Activated naive CD8-positive, alpha-beta T cell treated with anti-CD3 and anti-CD28 coated beads, Interleukin-2, amount 50 U/mL, for 24 hours (primary cell): ENCODE measurements at places on chromosomes 3 and 15.

GRCh38 chr3:87350367-87351199 lies 74.2 kb upstream of the POU1F1 start:
- no peak overlapping the region for H3K4me3 ChIP-seq
- no peaks in the 10 kb centered on the region for H3K36me3 ChIP-seq
- H3K4me1 ChIP-seq: no peaks in the 10 kb centered on the region

GRCh38 chr3:149299938-149300801 lies 33.3 kb downstream of the TM4SF18 start:
- H3K27ac ChIP-seq: no peak overlapping the region
- H3K4me3 ChIP-seq: no peak overlapping the region

DNA sequence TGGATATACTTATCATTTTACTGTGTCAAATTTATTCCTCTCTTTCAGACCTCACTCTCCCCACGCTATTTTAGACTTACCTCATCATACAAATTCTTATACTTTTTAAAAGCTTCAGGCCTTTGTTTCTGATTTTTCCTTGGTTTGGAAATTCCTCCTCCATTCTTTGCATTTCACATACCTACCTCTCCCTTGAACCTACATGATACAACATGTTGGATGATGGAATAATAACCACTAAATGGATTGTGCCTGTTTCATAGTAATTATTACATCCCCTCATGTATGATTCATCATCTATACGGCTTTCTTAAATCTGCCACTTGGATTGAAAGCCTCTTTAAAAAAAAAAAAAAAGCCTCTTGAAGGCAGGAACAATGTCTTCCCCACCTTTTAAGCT lies 24.6 kb downstream of the TRIP4 start:
- peaks cover 44% of the 10 kb centered on the region for H3K36me3 ChIP-seq
- DNase-seq: no peak

DNA sequence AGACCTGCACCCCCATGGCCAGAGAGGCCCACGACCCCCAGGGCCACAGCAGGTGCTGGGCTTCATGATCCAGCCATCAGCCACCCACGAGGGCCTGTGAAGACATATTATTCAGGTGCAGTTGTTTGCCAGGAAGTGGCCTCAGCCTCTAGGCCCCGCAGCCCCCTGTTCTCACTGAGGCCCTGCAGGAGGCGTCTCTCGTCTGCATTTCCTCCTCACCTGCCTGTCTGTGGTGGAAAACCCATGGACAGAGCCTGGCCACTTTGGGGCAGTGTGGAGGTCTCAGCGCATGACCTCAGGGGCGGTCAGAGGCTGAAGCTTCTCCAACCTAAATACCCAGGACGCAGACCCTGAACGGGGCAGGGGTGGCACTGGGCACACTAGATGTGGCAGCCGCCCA lies 18.6 kb downstream of the UROC1 start:
- no peak overlapping the region for H3K27ac ChIP-seq
- H3K4me1 ChIP-seq: no peaks in the 10 kb centered on the region
- H3K27me3 ChIP-seq: no peaks in the 10 kb centered on the region
- no peaks in the 10 kb centered on the region for H3K36me3 ChIP-seq
- no peak overlapping the region for H3K4me3 ChIP-seq

DNA sequence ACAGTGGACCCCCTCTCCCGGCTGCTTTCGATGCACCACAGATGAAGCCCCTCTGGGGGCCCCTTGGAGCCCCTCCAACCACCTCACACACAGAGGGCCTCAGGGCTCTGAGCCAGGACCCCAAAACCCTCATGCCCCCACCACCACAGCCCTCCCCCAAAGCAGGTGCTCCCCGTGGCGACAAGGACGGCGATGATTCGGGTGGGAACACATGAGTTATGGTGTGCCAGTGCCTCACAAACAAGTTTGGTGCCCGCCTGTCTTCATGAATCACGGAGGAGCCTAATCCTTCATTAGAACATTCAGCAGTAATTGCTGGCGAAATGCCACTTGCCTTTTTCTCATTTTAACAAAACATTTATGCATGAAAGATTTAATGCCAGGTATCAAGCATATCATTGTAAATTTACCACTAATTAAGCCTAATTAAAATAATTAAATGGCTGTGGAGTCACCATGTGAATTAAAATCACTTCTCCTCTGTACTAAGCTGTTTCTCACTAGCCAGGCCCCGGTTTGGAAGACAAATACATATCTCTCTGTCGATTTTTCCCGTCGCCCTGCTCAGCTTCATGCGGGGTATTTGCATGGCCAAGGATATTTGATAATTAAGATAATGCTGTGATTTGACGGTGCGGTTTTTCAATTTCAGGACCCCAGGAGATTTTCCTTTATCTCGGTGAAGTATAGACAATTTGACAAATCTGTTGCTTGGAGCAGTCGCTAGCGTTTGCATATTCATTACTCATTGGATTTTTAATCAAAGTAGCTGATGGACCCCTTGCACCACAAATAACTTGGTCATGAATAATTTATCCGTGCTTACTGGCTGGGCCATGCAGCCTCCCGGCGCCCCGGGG lies 157.0 kb downstream of the TLE3 start:
- no peak overlapping the region for H3K27ac ChIP-seq
- no peak for DNase-seq
- H3K4me1 ChIP-seq: no peaks in the 10 kb centered on the region
- no peak overlapping the region for H3K4me3 ChIP-seq

DNA sequence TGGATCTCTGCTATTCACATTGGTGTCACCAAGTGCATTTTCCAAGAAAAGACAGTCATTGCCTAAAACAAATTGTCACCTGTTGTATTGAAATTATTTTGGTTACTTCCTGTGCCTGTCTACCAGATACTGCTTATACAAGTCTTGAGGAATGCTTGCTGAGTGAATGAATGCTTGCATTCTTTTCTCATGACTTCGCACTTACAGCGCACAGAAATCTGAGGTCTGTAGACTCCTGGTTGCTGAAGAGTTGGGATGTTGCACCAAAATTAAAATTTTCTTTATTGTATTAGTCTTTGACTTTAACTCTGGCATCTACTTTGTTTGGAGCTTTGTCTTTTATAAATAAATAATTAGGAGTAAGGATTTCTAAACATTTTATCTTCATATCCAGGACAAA lies 28.4 kb downstream of the SH3GL3 start:
- no peak overlapping the region for H3K4me3 ChIP-seq
- no peaks in the 10 kb centered on the region for H3K36me3 ChIP-seq
- no peak for DNase-seq
- peaks cover 1% of the 10 kb centered on the region for H3K27me3 ChIP-seq

DNA sequence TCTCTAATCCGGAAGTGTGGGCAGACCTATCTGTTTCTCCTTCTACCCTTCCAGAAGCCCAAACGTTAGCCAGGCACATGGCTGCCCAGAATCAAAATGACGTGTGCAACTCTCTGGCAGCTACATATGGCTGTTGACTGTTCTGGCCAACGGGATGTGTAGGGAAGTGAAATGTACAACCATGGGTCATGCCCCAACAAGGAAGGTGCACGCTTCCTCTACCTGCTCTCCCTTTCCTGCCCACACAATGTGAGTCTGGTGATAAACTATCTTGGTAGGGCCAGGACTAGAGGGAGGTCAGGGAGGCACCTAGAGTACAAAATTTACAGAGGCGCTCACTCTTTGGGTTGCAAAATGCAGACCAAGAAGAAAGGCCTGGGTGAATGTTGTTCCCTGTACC lies 495.9 kb upstream of the PROK2 start:
- peaks cover 6% of the 10 kb centered on the region for H3K27me3 ChIP-seq
- no peak overlapping the region for H3K4me3 ChIP-seq
- DNase-seq: no peak
- H3K4me1 ChIP-seq: no peaks in the 10 kb centered on the region
- H3K27ac ChIP-seq: no peak overlapping the region

GRCh38 chr3:150783920-150784746 lies 21.2 kb upstream of the SIAH2 start:
- DNase-seq: no peak
- H3K4me3 ChIP-seq: peak overlapping the region; percentile 19
- peaks cover 11% of the 10 kb centered on the region for H3K27me3 ChIP-seq
- H3K36me3 ChIP-seq: no peaks in the 10 kb centered on the region
- peaks cover 54% of the 10 kb centered on the region for H3K4me1 ChIP-seq

- no peak overlapping the region for H3K4me3 ChIP-seq
- no peaks in the 10 kb centered on the region for H3K4me1 ChIP-seq
- no peak for DNase-seq
- H3K36me3 ChIP-seq: no peaks in the 10 kb centered on the region
- H3K27ac ChIP-seq: no peak overlapping the region
- no peaks in the 10 kb centered on the region for H3K27me3 ChIP-seq
Measured at GRCh38 chr3:73681610-73682009, 56.9 kb upstream of the PDZRN3 start.

DNA sequence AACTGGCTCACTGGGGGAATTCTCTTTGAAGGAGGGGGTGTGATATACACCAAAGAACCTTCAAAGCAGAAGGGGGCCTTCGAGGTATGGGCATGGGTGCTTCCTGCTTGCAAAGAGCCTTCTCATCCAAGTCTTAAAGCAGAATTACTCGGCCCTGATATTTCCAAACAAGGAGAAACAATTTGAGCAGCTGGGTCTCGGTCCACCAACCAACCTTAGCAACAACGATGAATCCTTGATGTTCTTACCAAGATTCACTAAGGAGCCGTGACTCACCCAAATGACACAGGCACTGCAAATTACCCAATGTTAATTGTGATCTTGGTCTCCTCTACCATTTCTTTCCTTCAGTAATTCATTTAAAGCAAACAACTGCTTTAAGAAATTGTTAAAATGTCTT lies 7.7 kb downstream of the HOMER2 start:
- no peak overlapping the region for H3K27ac ChIP-seq
- DNase-seq: no peak
- H3K4me1 ChIP-seq: peaks cover 2% of the 10 kb centered on the region
- no peak overlapping the region for H3K4me3 ChIP-seq
- H3K27me3 ChIP-seq: peaks cover 5% of the 10 kb centered on the region
- H3K36me3 ChIP-seq: no peaks in the 10 kb centered on the region

DNA sequence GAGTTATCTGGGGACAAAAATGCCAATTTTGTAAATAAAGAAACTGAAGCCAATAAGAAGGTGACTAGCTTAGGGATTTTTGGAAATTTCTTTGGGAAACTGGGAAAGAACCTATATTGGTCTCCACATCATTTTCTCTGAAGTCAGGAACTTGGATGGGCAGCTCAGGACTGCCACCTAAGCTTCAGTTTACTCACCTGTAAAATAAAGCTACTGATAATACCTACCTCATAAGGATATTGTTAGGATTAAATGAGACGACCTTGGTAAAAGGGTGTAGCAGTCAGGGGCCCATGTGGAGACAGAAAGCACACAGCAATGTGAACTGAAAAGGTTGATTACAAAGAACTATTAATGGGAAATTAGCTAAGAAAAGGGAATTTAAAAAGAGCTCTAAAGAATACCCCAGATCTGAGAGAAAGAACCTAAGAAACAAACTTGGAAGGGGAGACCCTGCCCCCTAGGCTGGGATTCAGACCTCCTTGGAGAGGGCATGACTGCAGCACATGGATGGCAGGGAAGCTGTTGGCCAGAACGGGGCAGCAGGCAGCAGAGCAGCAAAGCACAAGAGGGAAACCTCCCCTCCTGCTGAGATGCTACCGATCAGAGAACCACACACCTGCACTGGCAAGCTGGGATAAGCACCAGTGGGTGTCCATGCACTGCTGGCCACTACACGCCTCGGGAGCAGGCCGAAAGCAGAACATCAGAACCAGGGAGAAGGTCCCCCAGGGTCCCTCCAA lies 83.7 kb upstream of the THBS1 start:
- no peak overlapping the region for H3K4me3 ChIP-seq
- peaks cover 7% of the 10 kb centered on the region for H3K4me1 ChIP-seq
- no peak overlapping the region for H3K27ac ChIP-seq
- H3K36me3 ChIP-seq: no peaks in the 10 kb centered on the region

GRCh38 chr3:150469031-150469930 lies 61.2 kb downstream of the TSC22D2 start:
- H3K4me3 ChIP-seq: no peak overlapping the region
- no peak overlapping the region for H3K27ac ChIP-seq
- H3K36me3 ChIP-seq: no peaks in the 10 kb centered on the region
- H3K27me3 ChIP-seq: no peaks in the 10 kb centered on the region

DNA sequence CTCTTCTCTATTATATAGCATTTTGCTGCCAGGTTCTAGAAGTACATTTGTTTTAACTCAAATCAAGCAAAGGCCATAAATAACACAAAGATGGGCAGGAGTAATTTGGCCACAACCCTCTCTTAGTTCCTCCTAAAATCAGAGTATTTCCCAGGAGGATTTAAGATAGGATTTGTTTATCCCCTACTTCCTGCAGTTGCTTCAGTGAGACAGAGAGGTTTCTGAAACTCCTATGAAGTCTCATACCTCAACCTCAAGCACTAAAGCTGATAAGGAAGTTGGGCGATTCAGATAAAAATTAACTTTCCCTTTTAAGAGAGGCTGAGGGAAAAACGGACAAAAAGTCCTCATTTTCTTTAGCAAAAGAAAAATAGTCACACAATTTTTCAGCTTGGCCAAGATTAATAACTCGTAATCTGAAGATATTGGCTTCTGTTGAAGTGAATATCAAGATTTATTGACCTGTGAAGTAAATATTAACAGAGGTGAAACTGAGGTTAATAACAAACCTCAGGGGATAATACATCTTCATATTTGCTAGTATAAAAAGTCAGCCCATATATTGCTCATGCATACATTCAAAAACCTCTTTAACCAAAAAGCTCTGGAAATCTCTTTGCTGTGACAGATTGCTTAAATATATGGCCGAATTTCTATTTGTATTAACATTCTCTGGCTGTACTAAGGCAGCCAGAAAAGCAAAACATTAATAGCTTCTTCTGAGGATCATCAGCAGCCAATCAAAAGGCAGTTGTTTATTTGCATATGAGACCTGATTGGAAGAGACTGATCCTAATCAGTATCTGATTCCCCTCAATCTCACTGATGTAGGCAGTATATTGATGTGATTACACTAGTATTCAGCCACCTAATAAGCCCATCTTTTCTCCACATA lies 90.6 kb upstream of the GADL1 start:
- no peak overlapping the region for H3K4me3 ChIP-seq
- no peak for DNase-seq
- H3K36me3 ChIP-seq: no peaks in the 10 kb centered on the region
- H3K27ac ChIP-seq: no peak overlapping the region
- no peaks in the 10 kb centered on the region for H3K4me1 ChIP-seq

DNA sequence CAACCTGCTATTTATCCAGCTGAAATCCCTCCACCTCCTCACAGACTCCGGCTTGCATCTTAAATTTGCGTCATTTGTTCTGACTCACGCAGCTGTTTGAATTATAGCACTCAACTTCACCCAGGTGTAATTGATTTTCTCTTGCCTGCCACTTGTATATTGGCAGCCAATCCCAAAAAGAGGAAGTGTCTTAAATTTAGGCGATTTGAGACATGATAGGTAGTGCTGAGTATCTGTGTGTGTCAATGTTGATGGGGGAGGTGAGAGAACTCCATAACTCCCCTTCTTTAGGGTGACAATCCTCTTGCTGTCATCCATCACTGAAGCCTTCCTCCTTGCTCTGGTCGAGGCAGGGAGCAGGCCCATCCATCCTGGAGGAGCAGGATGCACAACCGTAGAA lies 77.2 kb upstream of the TPRG1 start:
- H3K27me3 ChIP-seq: peaks cover 2% of the 10 kb centered on the region
- no peak for DNase-seq
- no peaks in the 10 kb centered on the region for H3K4me1 ChIP-seq
- H3K36me3 ChIP-seq: no peaks in the 10 kb centered on the region
- H3K4me3 ChIP-seq: no peak overlapping the region

GRCh38 chr3:161270991-161271390 lies 49.9 kb downstream of the NMD3 start:
- H3K4me3 ChIP-seq: no peak overlapping the region
- H3K4me1 ChIP-seq: no peaks in the 10 kb centered on the region
- no peak for DNase-seq
- no peaks in the 10 kb centered on the region for H3K27me3 ChIP-seq
- no peak overlapping the region for H3K27ac ChIP-seq
- H3K36me3 ChIP-seq: peaks cover under 1% of the 10 kb centered on the region

GRCh38 chr3:85387913-85388505 lies 429.2 kb downstream of the CADM2 start:
- no peak for DNase-seq
- H3K27me3 ChIP-seq: no peaks in the 10 kb centered on the region
- H3K4me3 ChIP-seq: no peak overlapping the region
- no peaks in the 10 kb centered on the region for H3K4me1 ChIP-seq
